ENCODE measurements at places on chromosomes 7 and 10.

- peak; percentile 9 for DNase-seq
Measured at GRCh38 chr10:21406595-21407193, 118.8 kb downstream of the SKIDA1 start.

GRCh38 chr10:86744067-86744725, 12.2 kb upstream of the BMPR1A start:
- DNase-seq: no peak

GRCh38 chr10:58451193-58451889, 61.3 kb upstream of the BICC1 start:
- no peak for DNase-seq

DNA sequence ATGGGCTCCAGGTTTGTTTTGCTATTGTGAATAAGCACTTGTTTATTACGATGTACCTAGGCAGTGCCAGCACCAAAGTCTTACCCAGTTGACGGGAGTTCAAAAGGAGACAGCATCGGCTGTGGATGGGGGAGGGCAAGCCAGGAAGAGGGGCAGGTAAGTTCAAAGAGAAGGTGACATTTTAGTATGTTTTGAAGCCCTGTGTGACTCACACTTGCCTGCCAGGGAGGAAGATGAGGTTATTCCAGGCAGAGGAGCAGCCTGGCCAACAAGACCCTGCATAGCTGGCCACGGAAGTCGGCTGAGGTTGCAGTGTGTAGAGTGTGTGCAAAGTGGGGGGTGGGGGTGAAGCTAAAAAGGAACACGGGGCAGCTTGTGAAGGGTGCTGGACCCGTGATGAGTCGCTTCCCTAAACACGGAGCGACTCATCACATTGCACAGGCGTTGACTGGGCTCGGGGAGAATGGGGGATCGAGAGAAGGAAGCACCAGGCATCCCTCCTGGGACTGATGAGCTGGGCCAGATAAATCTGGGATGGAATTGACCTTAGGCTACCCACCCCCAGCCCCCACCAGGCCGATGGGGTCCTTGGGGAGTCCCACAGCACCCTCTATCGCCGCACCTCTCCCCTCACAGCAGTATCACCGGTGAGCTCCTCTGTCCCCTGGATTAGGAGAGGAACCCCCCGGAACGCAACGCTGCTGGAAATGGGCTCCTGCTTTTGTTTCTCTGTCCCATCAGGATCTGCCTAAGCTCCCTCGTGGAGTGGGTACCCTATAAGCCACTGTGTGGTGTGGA, 97.9 kb upstream of the IKZF1 start:
- DNase-seq: peak; percentile 68

GRCh38 chr7:80216996-80217842, 82.6 kb downstream of the GNAI1 start:
- no peak for DNase-seq

GRCh38 chr10:35685402-35685801, 43.3 kb upstream of the FZD8 start:
- DNase-seq: no peak

DNA sequence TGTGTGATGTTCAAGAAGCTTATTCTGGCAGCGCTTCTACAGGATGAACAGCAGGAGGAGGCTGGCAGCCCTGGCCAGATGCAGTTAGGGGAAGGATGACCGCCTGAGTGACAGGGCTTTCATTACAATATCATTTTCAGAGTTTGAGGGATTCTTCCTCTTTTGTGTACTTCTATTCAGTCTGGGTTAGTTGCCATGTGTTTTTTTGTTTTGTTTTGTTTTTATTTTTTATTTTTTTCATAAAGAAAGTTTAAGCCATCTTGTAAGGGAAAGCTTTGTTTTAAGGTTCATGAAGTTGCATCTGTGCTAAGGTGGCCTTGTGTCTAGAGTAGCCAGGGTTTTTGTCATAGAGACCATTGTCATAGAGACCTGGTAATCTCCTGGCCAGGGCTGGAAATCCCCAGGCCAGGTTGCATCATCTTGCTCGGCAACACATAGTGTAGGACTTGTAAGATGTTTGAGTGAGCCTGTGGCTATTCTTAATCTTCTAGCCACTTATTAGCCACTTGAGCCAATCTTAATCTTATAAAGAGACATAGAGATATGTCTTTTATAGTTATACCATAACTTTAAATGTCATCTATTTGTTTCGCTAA, 230.5 kb upstream of the TMEM229A start:
- no peak for DNase-seq

- DNase-seq: no peak
Measured at GRCh38 chr7:139853506-139854123, 24.6 kb downstream of the TBXAS1 start.

GRCh38 chr7:3300221-3300650, 816 bp upstream of the SDK1 start:
- DNase-seq: no peak

- DNase-seq: no peak
Measured at GRCh38 chr10:129622736-129623135, 155.7 kb downstream of the MGMT start.

- DNase-seq: no peak
Measured at GRCh38 chr7:97203957-97204356, 86.5 kb downstream of the SDHAF3 start.

GRCh38 chr10:96263176-96263575, 8.2 kb downstream of the BLNK start:
- no peak for DNase-seq

DNA sequence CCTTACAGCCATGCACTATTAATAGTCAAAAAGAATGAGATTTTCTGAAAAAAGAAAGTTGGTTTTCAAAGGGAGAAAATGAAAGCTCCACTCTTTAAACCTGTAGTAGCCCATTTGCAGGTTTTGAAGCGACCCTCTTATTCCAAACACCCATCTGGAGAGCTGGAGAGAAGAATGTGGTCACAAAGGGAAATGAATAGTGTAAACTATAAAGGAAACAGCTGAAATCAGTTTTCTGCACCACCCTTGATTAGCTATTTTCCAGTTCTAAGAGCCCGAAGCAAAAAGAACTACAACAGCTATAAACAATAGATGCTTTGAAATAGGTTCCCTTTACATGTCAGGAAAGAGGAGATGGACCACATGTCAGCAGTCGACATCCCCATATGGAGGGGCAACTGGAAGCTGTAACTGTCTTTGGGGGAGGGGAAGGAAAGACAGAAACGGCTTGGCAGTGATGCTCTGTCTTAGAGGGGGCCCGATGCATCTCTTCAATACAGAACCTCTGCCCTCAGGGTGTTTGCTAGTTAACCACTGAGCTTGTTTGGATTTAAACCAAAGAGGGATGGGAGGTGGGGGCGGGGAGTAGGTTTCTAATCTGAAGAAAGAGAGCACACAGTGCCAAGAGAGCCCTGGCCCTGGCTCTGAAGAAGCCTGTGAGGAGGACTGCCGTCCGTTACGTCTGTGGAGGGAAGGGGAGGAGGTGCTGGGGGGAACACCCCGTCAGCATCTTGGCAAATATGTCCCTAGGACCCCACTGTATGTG, 55.3 kb downstream of the CPVL start:
- DNase-seq: no peak

- DNase-seq: no peak
Measured at GRCh38 chr7:148708026-148708885, 9.6 kb downstream of the CUL1 start.

DNA sequence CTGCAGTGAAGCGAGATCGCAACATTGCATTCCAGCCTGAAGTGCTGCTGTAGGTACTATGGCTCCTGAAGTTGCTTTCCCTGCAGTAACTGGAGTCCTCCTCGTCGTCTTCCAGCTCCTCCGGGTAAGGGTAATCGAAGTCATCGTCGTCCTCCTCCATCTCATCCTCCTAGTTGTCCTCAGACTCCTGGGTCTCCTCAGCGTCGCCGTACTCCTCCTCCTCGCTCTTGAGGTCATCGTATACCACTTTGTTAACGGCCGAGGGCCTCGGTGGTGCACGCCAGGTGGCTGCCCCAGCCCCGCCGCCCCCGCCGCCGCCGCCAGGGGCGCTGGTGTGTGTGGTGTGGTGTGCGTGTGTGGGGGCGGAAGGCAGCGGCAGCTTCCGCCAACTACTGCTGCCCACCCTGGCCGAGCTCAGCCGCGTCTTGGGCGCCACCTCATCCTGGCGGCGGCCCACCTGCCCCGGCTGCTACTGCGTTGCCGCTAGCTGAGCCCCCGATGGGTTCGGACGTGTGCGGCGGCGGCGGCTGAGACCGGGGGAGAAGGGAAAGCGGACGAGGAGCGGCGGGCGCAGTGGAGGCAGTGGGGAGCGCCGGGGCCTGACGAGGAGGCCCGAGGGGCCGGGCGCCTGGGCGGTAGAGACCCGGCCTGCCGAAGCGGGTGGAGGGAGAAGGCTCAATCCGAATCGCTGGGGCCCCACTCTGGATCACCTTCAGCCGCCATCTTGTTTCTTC, 11.8 kb upstream of the ACBD5 start:
- peak; percentile 85 for DNase-seq

DNA sequence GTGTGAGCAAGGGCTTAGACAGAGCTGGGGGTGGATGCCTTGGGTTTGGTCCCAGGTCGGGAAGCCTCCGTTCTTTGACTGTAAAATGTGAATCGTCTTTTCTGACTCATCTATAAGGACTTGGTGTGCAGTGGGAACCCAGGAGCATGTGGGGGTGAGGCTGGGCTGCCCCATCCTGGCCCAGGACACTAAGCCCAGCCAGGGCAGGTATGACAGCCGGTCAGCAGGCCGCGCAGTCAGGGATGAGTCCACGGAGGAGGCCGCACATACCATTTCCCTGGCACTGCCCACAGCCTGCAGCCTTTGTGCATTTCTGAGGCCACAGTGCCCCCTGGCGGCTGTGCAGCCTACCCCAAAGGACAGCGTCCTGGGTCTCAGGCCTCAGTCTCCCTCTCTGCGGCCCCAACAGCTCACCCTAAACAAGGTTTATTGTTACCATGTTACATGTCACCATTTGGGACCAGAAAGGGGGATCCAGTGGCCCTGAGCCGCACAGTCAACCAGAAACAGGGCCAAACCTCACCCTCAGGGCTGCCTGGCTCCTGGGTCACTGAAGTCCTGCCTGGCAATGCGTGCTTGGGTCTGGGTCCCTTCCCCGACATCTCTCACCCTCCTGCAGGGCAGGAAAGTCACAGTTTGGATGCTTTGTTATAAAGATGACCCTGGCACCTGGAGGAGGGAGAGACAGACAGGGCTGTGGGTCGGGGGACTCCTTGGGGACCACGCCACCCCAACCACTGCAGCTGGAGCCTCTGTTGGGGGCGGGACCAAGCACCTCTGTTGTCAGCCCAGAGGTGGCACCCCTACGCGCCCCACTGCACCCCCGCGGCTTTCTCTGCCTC, 14.4 kb upstream of the SH2B2 start:
- DNase-seq: peak; percentile 85

- DNase-seq: no peak
Measured at GRCh38 chr7:90111-91063, 102.0 kb upstream of the FAM20C start.

GRCh38 chr7:90563286-90563685, 32.8 kb upstream of the CDK14 start:
- no peak for DNase-seq

DNA sequence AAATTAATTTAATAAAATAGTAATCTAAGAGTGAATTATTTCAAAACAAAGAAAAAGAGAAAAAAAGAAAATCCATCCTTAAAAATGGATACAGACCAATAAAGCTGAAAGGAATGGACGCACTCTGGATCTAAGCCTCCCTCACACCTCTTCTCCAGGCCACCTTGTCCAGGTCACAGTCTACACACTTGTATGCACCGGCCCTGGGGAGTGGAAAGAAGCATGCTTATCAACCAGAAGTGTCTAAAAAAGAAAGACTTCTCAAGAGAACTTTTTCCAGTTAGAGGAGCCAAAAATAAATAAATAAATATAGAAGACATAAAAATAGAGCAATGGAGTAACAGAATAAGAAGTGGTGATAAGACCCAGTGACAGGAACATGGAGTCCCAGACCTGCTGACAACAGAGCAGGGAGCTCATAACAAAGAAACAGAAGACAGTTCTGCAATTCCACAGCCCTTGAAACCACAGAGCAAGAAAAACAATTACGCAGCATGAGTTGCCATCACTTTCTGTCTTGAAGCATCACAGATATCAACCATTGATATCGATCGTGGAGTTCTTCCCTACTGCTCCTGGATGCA, 311.7 kb upstream of the NFE2L3 start:
- no peak for DNase-seq

DNA sequence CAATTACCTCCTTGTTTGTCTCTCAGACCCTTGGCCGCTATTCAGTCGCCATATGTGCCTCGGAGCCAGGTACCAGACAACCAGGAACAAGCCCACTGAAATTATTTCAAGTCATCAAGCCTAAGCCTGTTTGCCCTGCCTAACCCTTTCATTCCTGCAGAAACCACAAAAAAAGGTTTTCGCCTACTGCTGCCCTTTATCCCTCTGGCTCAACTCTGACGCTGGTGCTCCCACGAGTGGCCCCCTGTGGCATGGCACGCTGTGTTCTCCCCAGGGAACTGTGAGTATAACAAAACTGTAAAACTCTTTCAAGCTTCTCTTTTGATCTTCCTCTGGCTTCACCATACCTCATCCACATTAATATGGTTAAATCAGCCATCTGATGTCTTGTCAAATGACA, 215.7 kb upstream of the CDC14C start:
- no peak for DNase-seq

DNA sequence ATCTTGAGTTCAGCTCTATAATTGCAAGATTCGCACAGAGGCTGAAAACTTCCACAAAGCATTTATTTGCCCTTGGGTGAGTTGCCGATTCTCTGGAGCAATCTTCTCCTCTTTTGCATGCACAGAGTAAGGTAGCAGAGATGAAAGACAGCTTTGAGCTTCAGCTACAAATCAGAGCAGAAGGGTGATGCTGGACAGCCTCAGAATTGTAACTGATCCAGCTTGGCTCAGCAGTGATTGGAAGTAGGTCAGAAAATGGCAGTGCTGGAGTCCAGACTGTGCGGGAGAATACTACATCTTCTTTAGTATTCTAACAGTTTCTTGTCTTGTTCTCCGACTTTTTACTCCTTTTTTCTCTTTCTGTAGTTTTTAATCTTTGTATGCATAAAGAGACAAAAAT, 55.4 kb upstream of the CDC14C start:
- no peak for DNase-seq

GRCh38 chr7:55048221-55048859, 29.5 kb downstream of the EGFR start:
- DNase-seq: no peak

- peak; percentile 6 for DNase-seq
Measured at GRCh38 chr10:62527019-62527827, 153.1 kb downstream of the ZNF365 start.

DNA sequence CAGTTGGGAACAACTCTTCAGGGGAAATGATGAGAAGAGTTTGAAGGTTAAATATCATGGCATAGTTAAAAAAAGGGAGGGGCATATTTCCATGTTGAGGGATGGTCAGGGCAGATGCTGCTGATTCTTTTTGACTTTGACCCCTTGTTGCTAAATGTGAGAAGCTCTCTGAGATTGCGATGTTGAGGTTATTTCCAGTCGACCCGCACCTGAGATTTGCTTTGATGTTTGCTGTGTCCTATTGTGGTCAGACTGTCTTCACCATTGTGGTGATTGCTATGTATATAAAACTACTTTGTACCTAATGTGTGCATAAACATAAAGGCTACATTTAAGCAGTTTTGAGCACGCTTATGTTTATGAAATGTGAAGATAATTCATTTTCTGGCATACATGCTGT, 90.9 kb downstream of the BBS9 start:
- DNase-seq: no peak

Measured in stimulated activated CD4-positive, alpha-beta T cell treated with anti-CD3 and anti-CD28 coated beads, Interleukin-2, amount 100 ng/mL, for 24 hours (primary cell).